Fibroblast of skin of abdomen (primary cell): ENCODE measurements at places on chromosomes 11 and 22.

GRCh38 chr22:36936362-36937116 is 23.1 kb downstream of the CSF2RB start:
- no peak for DNase-seq

- DNase-seq, result no peak
Measured at GRCh38 chr22:35432228-35432905, 32.4 kb downstream of the MCM5 start.

GRCh38 chr11:45265969-45266675 is 20.0 kb downstream of the SYT13 start:
- no peak for DNase-seq

DNA sequence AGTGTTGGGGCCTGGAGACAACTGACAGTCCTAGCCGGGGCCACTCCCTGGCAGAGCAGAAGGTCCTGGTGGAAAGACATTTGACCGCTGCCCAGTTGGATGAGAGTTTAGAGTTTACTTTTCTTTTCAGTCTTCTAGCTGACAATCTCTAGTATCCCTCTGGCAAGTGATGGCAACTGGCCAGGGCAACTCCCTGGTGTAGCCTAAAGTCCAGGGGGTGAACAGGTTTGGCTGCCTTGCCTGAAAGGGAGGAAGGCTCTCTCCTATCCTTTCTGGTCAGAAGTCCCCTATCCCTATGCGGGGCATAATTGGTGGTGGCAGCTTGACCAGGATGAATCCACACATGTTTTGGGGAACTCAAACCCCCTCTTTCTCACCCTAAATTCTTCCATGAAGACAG is 16.8 kb upstream of the MSANTD2 start:
- no peak for DNase-seq

DNA sequence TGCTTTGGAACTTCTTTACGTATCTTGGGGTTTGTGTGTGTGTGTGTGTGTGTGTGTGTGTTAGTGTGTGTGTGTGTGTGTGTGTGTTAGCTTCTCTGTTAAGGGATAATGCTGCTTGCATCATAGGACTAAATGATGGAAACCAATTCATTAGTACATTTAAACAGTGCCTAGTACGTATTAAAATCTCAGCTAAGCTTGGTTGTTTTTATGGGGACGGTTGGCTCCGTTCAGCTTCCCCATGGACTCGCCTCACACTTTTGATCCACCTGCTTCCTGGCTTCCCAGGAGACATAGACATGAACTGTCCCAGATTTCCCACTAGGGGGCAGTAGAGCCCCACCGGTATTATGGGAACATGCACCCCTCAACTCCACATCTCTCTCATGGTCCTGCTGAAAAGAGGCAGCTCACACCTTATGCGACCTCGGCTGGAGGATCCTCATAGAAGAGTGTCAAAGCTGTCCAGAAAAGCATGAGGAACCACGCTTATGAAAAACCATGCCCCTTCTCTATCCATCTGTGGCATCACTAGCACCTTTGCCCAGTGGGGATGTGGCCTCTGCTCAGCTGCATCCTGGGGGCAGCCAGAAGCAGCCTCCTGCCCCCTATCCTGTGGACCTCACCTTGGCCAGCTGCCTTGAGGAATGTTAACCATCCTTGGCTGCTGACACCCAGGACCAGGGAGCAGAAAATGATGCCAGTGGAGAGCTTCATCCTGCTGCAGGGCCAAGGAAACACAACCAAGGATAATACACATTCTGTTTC is 9.7 kb upstream of the SAAL1 start:
- peak; percentile 46 for DNase-seq

DNA sequence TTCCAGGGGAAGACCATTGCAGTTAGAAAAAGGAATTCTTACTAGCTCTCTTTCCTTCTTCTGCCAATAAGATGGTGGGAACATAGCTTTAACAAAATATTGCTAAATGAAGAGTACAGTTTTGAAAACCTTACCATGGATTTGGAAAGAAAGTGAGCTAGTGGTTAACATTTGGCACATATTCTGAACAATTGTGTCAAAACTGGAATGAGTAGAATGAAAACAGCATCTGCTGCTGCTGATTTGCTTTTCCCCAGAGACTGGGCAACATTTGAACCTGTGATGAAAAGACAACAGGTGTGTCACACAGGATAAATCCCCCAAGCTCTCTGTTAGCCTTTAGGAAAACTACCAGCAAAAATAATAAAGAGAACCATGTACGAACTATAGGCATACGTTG is 761.4 kb downstream of the KCNA4 start:
- DNase-seq, result no peak

DNA sequence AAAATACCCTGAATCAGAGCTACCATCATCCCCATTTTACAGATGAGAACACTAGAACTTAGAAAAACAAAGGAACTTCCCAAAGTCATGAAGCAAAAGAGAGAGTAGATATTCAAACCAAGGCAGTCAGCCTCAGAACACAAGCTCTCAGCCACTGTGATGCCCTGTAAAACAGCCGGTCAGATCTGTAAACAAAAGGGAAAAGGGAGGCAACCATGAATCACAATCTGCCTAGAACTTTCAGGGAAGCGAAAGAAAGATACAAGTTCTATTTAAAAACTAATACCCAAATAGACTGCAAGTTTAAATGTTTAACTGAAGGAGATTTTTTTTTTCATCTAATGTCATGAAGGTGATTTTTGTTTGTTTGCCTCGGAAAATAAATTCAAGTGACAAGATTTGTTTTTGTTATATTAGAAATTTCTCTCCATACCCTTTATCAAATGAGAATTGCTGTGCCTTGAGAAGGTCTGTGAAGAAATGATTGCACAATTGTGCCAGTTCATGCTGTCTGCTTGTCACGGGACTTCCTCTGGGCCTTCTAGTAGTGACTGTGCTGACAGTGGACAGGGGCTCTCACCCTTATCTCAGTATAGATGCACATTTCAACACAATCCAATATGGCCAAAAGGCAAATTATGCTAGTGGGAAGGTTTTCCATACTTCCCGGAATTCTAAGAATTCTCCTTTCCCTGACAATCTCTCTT is 11.7 kb downstream of the SAA1 start:
- no peak for DNase-seq

DNA sequence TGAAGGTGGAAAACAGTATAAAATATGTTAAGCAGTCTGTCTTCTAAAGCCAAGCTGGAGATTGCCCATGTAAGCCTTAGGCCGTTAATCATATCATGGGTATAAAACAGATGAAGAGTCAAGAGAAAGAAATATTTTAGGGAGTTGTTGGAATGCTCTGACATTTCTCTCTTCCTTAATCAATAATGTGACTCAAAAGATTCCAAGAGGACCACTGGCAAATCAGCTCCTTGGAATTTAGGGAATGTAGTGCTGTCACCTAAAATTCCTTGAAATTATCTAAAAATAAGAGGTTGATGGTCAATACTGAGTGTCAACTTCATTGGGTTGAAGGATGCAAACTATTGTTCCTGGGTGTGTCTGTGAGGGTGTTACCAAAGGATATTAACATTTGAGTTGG is 525.9 kb downstream of the KCNA4 start:
- peak; percentile 18 for DNase-seq

DNA sequence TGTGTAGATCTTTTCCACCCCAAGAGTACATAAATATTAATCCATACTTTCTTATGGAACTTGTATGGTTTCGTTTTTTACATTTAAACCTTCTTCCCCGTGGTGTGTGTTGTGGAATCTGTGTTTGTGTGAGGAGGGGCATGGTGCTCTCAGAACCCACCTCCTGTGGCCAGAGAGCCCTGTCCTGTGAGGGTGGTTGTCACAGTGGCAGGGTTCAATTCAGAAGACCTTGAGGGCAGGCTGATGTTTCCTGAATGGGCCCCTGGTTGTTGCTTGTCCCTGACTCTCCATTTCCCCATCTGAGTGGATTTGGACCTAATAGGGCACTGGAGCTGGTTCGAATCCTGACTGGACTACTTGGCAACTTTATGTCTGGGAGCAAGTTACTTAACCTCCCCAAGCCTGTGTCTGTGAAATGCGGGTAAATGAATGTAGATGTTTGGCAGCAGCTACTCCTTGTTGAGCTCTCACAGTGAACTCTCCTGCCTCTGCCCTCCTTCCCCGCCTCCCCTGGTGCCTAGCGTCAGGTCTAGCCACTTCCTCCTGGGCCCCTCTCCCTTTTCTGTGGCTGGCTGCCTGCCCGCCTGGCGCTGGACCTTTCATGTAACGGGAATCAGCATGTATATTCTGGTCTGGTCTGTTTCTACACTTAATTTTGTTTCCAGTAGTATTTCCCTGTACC is 7.3 kb downstream of the NEAT1 start:
- peak; percentile 63 for DNase-seq

- DNase-seq, result peak; percentile 91
Measured at GRCh38 chr11:74696939-74697675, 34.1 kb downstream of the CHRDL2 start.

- DNase-seq, result no peak
Measured at GRCh38 chr11:59078435-59078834, 7.7 kb upstream of the GLYATL1B start.

- DNase-seq, result no peak
Measured at GRCh38 chr22:29647954-29648737, 44.7 kb downstream of the NF2 start.

DNA sequence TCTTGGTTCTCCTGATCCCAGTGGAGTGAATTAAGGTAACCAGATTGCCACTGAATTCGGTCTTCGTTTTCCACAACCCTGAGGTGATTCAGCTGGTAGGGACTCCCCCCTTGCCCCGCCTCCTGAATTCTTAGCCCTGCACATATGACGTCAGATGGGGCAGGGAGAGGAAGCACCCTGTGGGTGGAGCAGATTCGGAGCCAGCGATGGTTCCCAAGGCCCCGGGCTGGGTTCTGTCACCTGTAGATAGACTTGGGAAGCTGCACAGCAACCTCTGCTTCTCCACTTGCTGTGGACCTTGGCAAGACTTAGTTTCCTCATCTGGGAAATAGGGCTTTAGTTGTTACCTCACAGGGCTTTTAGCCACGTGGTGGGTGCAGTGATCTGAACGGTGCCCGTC is 67.8 kb downstream of the CTTN start:
- no peak for DNase-seq

DNA sequence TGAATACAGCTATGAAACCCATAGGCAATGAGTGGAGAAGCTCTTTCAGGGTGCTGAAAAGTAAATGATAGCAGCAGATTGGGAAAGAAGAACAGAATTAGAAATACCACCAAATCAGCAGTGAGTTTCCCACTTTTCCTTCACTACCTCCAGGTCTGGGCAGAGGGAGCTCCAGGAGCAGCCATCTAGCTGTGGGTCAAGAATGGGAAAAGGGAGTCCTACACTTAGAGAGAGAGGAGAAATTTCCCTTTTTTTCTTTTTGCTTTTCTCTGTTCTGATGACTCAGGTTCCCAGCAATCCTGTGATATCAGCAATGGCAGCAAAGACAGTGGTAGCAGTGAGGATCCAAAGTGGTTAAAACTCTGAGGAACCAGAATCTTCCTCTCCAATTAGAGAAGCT is 263.9 kb downstream of the NXPE2 start:
- DNase-seq, result peak; percentile 1

- no peak for DNase-seq
Measured at GRCh38 chr11:19658344-19658743, 54.3 kb upstream of the NAV2 start.

- no peak for DNase-seq
Measured at GRCh38 chr11:10351435-10351764, 46.5 kb downstream of the ADM start.

DNA sequence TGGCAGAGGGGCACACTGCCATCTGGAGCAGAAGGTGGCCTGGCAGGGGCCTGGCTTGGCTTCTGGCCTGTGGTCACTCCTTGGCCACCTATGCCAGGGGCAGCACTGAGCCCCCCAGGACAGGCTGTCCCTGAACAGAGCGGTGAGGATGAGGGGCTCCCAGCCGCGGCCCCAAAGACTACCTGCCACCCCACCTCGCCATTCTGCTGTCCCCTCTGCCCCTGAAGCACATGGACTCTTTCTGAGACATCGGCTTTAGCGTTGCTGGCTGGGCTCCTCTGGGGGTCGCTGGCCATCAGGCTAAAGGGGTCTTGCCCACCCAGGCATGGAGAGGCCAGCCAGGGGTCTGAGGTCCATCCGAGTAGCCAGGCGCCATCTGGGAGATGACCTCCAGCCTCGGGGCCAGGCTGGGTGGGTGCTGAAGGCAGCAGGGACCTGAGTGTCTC is 87.8 kb downstream of the WNT7B start:
- DNase-seq, result no peak

GRCh38 chr11:60764879-60765278 is 8.2 kb downstream of the MS4A15 start:
- DNase-seq, result no peak

- DNase-seq, result no peak
Measured at GRCh38 chr22:49812838-49813237, 14.8 kb downstream of the BRD1 start.

GRCh38 chr11:132920451-132921096 is 611.7 kb downstream of the OPCML start:
- no peak for DNase-seq

DNA sequence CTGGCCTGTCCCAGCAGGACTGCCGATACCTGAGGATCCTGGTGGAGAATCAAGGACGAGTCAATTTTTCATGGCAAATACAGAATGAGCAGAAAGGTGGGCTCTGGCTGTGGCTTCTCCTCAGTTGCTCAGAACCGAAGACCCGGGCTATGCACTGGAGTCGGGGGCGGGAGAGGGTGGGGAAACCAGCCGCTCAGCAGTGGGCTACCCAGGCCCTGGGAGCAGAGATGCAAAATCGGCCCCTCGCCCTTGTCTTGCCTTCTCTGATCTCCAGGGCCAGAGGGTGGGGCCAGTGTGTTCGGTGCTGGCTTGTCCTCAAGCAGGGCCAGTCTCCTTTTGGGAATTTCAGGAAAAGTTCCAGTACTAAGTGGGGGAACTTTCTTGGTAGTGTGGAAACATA is 18.4 kb upstream of the GLB1L2 start:
- no peak for DNase-seq

GRCh38 chr22:35377735-35378134 is 3.2 kb upstream of the HMOX1 start:
- no peak for DNase-seq

DNA sequence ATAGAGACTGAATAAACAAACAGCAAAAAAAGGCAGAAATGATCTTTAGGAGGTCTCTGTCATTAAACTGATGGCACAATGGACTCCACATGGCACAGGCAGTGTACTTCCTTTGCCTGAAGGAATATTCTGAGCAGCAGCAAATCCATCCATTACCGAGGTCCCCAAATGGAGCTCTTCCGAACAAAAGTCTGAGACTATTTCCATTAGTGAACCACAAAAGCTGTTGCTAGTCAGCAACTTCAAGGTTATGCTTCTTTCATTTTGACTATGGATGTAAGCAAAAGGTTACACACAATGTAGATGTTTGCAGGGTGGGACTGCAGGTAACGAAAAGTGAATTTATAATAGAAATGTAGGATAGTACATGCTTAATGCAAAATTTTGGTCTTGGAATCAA is 14.5 kb downstream of the NARS2 start:
- DNase-seq, result no peak
